ENCODE measurements at places on chromosomes 2 and 18. TPM values are rescaled to one million over a fixed set of nuclear protein-coding genes. Genes with fewer than 3 reads are reported as not detected.

DNA sequence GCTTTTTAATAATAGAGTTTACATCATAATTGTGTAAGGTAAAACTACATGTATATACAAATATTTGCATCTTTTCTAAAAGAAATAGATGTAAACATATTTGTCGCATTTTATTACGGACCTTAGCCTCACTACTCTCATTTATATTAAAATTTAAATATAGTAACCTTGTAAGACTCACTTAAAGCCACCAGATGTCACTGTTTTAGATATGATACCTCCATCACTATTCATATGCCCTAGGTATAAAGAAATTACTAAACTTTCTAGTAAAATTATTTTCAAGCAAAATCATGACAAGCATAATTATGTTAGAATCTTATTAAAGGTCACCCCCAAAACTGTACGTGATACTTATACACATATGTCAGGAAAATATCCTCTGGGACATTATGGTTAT is 674.3 kb upstream of the REG3G start:
- no peaks in the 10 kb centered on the region for H3K27me3 ChIP-seq
- no peak overlapping the region for H3K27ac ChIP-seq
- no peak for DNase-seq
- H3K4me3 ChIP-seq = no peak overlapping the region
- H3K36me3 ChIP-seq = no peaks in the 10 kb centered on the region
- no peaks in the 10 kb centered on the region for H3K4me1 ChIP-seq

Gene POMC
- 4.6 TPM for polyA plus RNA-seq

Gene KIF3C
- polyA plus RNA-seq = 0.28 TPM

DNA sequence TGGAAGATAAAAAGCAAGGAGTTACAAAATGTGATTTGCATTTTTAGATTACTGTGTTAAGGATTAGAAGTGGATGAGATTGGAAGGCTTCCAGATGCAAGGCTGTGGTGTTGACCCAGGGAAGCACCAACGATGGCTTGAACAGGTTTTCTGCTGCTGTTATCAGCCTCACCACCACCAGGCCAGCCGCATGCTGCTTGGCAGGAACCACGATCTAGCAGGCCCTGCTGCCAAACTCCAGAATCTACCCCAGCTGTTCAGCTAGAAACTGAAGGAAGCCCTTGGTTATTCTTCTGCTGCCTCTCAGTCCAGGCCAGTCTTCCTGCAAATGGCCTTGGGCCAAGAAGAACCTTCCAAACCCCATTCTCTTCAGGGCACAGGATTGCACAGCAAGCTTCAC is 133.9 kb downstream of the MTCL1 start:
- H3K36me3 ChIP-seq = no peaks in the 10 kb centered on the region
- H3K4me3 ChIP-seq = no peak overlapping the region
- no peaks in the 10 kb centered on the region for H3K27me3 ChIP-seq
- no peak for DNase-seq

- H3K4me1 ChIP-seq = no peaks in the 10 kb centered on the region
- no peaks in the 10 kb centered on the region for H3K27me3 ChIP-seq
- H3K4me3 ChIP-seq = no peak overlapping the region
- no peak overlapping the region for H3K27ac ChIP-seq
- DNase-seq = no peak
These were observed 323.1 kb downstream of the KCNJ3 start for GRCh38 chr2:155021618-155022017.

Gene DHRS9
- polyA plus RNA-seq = 12.9 TPM

DNA sequence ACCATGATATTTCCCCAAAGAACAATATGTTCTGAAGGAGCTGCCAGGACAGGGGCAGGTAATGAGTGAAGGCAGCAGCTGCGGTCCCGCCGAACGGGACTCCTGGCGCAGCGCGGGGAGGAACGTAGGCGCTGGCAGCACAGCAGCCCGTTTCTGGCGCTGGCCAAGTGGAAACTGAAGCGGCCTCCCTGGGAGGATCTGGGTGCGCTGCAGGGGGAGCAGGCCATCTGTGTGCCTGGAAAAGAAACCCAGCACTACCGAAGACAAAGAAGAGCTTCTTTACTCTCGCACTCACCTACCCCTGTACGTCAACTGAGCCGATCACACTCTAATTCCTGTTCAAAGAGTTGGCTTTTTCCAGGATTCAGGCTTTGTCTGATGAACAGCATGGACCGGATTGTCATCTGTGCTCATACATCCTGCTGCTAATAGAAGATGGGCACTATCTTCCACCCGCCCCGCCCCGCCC is 11.8 kb downstream of the G6PC2 start:
- no peak overlapping the region for H3K4me3 ChIP-seq
- peaks cover 6% of the 10 kb centered on the region for H3K4me1 ChIP-seq
- H3K36me3 ChIP-seq = no peaks in the 10 kb centered on the region
- H3K27me3 ChIP-seq = peaks cover 3% of the 10 kb centered on the region

- peak; percentile 67 for DNase-seq
- H3K4me3 ChIP-seq = no peak overlapping the region
- no peaks in the 10 kb centered on the region for H3K36me3 ChIP-seq
- H3K4me1 ChIP-seq = peaks cover 40% of the 10 kb centered on the region
These were observed 41.8 kb upstream of the CDC42EP3 start for GRCh38 chr2:37713258-37713700.

- H3K4me1 ChIP-seq = no peaks in the 10 kb centered on the region
- H3K27ac ChIP-seq = no peak overlapping the region
- H3K36me3 ChIP-seq = peaks cover 80% of the 10 kb centered on the region
- no peak for DNase-seq
- H3K27me3 ChIP-seq = no peaks in the 10 kb centered on the region
- no peak overlapping the region for H3K4me3 ChIP-seq
These were observed 46.6 kb downstream of the FAM228A start for GRCh38 chr2:24221343-24222050.

DNA sequence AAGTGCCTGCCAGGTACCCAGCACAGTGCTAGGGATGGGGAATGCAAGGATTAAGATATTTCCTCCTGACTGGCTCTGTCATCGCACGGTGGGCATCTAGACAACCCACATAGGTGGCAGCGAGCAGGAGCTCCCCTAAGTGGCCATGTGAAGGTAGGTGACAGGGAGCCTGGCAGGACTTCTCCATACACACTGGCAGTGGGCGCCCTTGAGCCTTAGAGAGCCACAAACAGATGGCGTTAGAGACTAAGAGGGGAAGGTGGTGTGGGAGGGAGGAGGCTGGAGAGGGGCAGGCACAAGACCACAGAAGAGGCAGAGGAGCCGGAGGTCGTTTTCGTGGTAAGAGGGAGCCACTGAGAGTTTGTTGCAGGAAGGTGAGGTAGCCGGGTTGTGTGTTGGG is 15.2 kb downstream of the PRELID3A start:
- no peak overlapping the region for H3K4me3 ChIP-seq
- no peaks in the 10 kb centered on the region for H3K27me3 ChIP-seq
- peaks cover 14% of the 10 kb centered on the region for H3K4me1 ChIP-seq
- H3K27ac ChIP-seq = no peak overlapping the region

DNA sequence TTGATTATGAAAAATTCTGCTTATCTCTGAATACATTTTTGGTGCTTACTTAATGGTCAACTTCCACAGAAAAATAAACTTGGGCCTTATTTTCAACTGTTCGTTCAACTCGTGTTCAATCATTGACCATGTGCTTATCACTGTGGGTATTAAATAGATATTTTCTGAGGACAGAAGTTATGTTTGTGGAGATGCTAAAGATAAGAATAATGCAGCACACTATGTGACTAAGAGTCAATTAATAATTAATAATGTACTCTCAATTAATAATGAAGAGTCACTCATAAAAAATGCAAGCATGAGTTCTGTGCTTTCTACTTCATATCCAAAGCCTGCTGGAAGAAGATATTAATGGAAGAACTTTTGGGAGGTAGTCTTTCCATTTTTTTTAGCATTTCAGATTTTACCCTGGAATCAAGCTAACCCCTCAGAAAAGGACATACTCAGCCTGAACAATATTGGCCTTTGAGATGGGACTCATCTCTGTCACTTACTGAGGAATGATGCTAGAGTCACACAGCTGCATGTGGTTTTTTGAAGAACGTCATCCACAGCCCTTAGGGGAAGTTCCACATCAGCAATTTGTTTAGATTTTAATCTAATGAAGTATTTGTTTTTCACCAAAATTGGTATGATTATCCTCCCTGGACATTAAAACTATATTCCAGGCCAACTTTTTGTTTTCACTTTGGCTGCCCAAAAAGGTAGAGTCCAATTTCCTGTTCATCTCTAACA is 191.9 kb upstream of the CRIM1 start:
- no peak overlapping the region for H3K27ac ChIP-seq
- no peaks in the 10 kb centered on the region for H3K4me1 ChIP-seq
- H3K36me3 ChIP-seq = no peaks in the 10 kb centered on the region
- no peaks in the 10 kb centered on the region for H3K27me3 ChIP-seq

DNA sequence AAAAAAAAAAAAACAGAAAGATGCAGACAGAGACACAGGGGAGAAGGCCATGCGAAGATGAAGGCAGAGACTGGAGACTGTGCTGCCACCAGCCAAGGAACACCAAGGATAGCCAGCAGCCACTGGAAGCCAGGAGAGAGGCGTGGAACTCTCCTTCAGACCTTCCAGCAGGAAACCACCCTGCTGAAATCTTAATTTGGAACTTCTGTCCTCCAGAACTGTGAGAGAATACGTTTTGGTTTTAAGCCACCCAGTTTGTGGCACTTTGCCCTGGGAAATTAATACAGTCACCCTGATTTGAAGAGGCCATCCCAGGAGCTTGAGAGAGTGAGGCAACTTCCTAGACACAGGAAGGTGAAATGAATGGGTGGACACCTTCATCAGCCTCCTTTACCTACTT is 93.7 kb downstream of the IRS1 start:
- H3K4me3 ChIP-seq = no peak overlapping the region
- no peak overlapping the region for H3K27ac ChIP-seq
- H3K4me1 ChIP-seq = no peaks in the 10 kb centered on the region
- no peaks in the 10 kb centered on the region for H3K36me3 ChIP-seq
- no peak for DNase-seq
- H3K27me3 ChIP-seq = peaks cover 9% of the 10 kb centered on the region

- peaks cover 5% of the 10 kb centered on the region for H3K36me3 ChIP-seq
- no peak for DNase-seq
These were observed 111.5 kb downstream of the PLEKHM3 start for GRCh38 chr2:207913772-207914358.

Gene NEU2
- not detected for polyA plus RNA-seq

DNA sequence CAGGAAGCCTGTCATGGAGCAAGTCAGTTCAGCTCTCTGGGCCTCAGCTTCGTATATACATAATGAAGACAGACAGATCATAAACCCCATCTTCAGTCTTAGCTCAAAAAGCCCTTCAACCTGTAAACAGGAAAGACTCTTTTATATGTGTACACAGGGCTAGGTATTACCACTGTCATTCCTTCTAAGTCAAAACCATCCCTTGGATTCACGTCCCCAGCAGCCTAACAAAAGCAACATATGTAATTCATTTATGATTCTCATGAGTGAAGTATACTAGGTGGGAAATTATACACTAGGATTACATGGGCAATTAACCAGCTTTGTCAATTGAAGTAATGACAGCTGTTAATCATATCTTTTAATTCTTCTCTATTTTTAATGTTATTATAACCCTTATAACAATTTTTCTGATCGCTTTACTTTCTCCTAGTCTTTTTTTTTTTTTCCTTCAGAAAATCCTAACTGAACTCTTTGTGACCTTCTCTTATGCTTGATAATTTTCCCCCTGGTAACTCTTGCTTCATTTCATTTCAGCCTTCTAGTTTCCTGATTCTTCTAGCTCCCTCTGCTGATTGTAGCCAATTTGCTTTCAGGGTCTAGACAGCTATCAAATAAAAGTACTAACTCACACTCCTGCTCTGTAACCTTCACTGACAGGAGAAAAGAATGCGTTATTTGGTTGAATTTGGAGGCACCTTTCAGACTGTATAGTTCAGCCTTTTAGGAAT is 99.7 kb downstream of the RBM43 start:
- no peak overlapping the region for H3K27ac ChIP-seq
- no peaks in the 10 kb centered on the region for H3K27me3 ChIP-seq
- no peaks in the 10 kb centered on the region for H3K36me3 ChIP-seq
- H3K4me1 ChIP-seq = no peaks in the 10 kb centered on the region
- DNase-seq = no peak

- H3K27me3 ChIP-seq = peaks cover 13% of the 10 kb centered on the region
- peaks cover 11% of the 10 kb centered on the region for H3K4me1 ChIP-seq
- no peak overlapping the region for H3K4me3 ChIP-seq
These were observed 208.7 kb downstream of the CLIP4 start for GRCh38 chr2:29323961-29324360.

DNA sequence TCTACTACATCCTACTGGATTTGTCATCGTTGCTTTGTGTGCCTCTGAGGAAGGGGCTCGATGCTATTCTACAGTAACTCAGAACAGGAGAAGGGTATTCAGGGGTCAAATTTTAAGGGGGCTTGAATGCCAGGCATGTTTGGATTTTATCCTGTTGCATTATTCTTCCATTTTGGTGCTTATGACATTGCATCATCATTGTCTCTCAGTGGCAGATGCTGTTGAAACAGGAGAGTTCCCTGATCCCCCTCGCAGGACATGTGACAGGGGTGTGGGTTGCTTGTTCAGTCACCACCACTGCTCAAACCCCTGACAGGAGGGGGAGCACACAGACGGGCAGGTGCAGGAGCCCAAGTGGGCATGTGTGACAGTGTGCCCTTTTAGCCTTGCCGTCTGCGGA is 156.7 kb downstream of the SLC4A3 start:
- H3K27ac ChIP-seq = no peak overlapping the region
- no peaks in the 10 kb centered on the region for H3K27me3 ChIP-seq
- H3K4me3 ChIP-seq = no peak overlapping the region
- no peaks in the 10 kb centered on the region for H3K4me1 ChIP-seq

DNA sequence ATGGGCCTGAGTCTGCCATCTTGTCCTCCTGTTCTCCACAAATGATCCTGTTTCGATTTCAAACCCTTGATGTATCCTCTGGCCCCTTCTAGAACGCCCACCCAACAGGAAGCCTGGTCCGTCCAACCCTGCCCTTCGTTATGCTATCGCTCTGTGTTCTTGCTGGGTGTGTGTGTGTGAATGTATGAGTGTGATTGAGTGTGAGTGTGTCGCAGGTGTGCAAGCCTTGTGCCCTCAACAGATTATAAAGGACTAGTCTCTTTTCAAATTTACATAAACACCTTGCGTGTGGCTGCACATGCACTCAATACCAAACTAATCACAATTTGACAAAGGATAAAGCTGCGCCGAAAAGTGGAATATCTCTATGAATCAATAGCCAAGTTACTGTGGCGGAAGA is 149.5 kb upstream of the SALL3 start:
- H3K4me3 ChIP-seq = no peak overlapping the region
- no peak for DNase-seq
- H3K27ac ChIP-seq = no peak overlapping the region
- H3K36me3 ChIP-seq = no peaks in the 10 kb centered on the region
- no peaks in the 10 kb centered on the region for H3K4me1 ChIP-seq
- no peaks in the 10 kb centered on the region for H3K27me3 ChIP-seq

GRCh38 chr2:195543063-195543462 is 114.0 kb upstream of the SLC39A10 start:
- peak; percentile 55 for DNase-seq
- H3K27me3 ChIP-seq = no peaks in the 10 kb centered on the region
- peak overlapping the region; percentile 33 for H3K27ac ChIP-seq
- peaks cover 25% of the 10 kb centered on the region for H3K4me1 ChIP-seq
- no peak overlapping the region for H3K4me3 ChIP-seq

GRCh38 chr2:1561811-1562421 is 148.7 kb downstream of the TPO start:
- no peaks in the 10 kb centered on the region for H3K27me3 ChIP-seq
- H3K4me3 ChIP-seq = no peak overlapping the region
- no peaks in the 10 kb centered on the region for H3K4me1 ChIP-seq
- no peaks in the 10 kb centered on the region for H3K36me3 ChIP-seq
- DNase-seq = no peak
- no peak overlapping the region for H3K27ac ChIP-seq
